ENCODE measurements at places on chromosomes 6 and 20.

DNA sequence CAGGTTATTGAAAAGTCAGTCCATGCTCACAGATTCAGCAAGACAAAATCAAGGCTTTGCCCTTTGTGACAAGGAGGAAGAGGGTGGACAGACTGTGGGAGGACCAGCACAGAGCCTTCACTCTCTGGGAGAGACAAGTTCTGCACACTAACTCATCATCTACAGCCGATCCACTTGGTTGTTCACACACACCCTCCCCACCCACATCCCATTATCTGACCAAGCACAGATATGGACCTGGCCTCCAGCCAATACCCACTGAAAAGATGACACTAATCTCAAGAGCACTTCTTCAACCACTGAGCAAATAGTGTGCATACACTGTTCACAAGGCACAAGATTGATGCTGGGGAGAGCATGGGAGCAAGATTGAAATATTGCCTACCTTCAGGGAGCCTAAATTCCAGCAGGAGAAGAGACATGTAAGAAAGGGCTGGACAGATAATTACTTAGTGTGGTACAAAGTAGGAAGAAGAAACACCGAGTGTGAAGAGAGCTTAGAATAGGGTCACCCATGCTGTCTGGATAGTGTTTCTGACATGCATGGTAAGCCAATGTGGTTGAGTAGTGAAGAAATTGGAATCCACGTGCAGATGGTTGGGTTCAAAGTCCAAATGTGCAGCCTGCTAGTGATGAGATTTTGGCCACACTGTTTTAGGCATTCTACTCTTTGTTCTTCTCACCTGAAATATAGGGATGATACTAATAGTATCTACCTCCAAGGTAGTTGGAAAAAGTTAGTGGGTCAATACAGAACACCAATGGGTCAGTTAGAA, 21.7 kb upstream of the IL17A start:
- no peak for DNase-seq

- DNase-seq = no peak
These were observed 1.8 kb upstream of the FASTKD5 start for GRCh38 chr20:3161316-3162079.

GRCh38 chr6:19869464-19869863, 32.3 kb downstream of the ID4 start:
- DNase-seq = no peak

DNA sequence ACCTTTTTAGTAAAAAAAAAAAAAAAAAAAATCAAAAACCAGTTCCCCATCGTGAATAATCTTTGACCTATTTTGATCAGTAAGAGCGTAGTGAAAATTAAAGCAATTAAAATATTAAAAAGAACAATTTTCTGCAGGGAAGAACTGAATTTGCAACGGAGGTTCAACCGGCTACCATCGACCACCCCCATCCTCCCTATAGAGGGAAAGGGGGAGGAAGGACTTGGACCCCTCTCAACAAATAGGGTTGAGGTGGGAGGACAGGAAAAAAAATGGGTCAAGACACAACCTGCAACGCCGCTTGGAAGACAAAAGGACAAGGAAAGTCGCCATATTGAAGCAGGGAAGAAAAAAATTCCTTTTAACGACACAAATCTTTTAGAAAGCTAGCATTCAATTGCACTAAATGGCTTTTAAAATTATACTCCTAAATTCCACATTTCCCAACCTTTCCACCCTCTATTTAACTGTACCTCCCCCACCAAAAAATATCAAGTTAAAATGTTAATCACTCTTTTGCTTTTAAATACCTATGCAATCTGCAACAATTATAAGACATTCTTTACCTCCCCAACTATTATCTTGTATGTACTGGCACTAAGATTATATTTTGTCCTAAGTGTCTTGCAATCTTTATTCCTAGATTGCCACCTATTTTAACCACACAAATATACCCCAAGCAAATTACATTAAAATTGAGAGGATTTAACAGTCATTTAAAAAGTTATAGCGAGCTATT, 1.7 kb downstream of the PPP1R10 start:
- DNase-seq = no peak

GRCh38 chr6:7692453-7692784, 33.5 kb upstream of the BMP6 start:
- no peak for DNase-seq

DNA sequence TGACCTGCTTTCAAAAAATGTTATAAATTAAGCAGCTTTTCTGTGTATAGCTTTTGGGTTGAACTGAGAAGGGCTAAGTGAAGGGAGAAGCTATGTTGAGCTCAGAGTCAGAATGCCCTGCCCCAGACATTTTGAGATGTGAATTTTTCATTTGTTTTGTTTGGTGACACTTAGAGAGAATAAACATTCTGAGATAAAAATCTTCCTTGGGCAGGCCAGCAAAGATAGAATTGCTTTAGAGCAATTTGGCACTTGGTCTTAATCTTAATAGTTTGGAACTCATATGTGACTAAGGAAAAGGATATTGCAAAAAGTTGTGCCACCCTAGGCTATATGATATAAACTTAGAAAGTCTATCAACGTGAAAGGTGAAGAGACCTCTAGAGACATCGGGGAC, 30.2 kb downstream of the MYB start:
- no peak for DNase-seq

DNA sequence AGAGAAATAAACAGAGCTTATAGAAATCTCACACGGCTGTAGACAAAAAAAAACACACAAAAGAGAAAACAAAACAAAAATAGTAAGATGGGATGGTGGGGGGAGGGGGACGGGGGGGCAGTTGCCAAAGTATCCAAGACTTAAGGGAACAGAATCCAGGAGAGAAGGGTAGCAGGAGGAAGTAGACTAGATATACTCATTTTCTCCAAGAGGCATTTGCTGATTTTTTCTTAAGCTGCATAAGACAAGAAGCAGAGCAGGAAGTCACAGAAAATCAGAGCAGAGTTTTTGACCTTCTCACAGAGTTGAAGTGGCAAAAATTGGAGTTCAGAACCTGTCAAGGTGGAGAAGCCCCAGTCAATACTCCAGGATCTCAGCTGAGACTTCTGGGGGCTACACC, 237.7 kb downstream of the HIVEP2 start:
- no peak for DNase-seq

DNA sequence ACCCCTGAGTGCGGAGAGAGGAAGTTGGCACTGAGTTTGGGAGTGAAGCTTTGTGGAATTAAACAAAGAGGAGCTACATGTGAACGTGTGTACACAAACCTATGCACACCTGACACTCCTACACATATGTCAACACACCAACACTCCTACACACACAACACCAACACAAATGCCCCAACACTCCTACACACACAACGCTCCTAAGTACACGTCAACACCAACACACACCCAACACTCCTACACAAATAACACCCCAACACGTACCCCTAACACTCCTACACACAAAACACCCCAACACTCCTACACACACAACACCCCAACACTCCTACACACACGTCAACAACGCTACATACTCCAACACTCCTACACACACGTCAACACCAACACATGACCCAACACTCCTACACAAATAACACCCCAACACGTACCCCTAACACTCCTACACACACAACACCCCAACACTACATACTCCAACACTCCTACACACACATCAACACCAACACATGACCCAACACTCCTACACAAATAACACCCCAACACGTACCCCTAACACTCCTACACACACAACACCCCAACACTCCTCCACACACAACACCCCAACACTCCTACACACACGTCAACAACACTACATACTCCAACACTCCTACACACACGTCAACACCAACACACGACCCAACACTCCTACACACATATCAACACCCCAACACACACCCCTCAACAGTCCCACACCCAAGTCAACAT, 40.1 kb upstream of the ZBP1 start:
- no peak for DNase-seq

- DNase-seq = no peak
These were observed 301.9 kb upstream of the SUPT3H start for GRCh38 chr6:45679631-45680030.

DNA sequence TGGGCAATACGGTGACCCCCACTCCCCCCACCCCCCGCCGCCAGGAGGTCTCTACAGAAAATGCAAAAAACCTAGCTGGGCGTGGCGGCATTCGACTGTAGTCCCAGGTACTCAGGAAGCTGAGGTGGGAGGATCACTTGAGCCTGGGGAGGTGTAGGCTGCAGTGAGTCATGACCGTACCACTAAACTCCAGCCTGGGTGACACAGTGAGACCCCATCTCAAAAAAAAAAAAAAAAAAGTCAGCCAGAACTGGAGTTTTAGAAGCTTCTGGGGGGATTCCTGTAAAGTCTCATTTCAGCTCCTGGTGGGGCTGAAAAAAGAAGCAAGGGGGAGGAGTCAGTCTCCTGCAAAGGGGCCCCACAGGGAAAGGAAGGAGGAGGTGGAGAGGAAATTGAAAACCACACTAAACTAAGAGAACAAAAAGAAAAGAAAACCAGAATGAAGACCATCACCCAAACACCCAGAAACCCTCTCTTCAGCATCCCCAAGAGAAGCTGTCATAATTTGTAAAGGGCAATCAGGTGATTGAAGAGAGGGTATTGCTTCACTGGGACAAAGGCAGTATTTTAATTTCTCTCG, 50.4 kb downstream of the NOL4L start:
- DNase-seq = no peak

DNA sequence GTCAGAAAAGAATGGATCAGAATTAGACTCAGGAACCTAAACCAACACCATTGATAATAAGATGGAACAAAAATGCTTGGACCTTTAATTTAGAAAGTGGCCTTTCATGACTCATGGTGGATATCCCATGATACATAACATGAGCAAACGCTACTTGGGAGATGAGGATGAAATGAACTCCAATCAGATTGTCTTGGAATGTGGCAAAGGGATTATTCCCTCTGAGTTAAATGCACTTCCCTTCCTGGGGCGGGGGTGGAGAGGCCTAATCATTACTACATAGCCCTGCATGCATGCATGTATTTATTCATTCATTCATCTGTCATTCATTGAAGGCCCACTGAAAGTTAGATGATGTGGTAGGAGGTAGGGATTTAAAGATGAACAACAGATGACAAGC, 174.0 kb downstream of the AIG1 start:
- DNase-seq = no peak

- DNase-seq = no peak
These were observed 1.0 kb downstream of the IGF2R start for GRCh38 chr6:159969921-159970320.

- DNase-seq = no peak
These were observed 217.5 kb downstream of the GJA1 start for GRCh38 chr6:121652726-121653623.

GRCh38 chr6:46899659-46900058, 22.1 kb downstream of the ADGRF5 start:
- DNase-seq = no peak

DNA sequence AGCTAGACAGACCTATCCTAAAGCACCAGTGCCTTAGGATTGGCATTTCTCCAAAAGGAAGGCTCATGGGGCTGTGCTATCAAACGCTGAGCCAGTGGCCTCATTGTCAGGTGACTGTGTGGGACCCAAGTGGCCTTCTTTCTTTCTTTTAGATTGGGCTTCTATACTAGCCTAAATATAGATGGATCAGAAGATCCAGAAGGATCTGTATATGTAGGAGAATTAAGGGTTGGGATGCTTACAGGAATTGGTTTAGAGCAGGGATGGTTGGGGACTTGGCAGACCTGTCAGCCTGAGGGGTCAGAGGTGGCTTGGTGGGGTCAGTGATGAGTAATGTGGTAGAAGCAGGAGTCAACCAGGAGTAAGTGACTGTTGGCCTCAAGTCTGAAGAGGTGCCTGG, 14.8 kb downstream of the ABT1 start:
- no peak for DNase-seq

GRCh38 chr20:24875078-24875477, 74.0 kb upstream of the CST7 start:
- DNase-seq = no peak

GRCh38 chr6:163369141-163369540, 45.4 kb upstream of the QKI start:
- no peak for DNase-seq

DNA sequence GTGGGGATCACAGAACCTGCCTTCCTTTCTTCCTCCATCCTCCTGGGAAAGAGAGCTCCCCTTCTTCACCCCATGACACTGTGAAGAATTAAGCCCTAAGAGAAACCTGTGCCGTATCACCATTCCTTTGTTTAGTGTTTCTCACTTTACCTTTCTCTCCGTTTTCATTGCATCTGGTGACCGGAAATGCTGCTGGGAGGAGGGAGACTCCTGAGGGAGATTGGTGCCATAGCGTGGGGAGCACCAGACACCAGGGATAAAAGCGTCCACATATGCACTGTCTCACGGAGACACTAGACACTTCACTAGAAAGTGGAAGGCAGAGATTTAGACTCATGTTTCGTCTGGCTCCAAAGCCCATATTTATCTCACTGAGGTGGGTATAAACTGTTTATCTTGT, 15.5 kb upstream of the ULBP3 start:
- no peak for DNase-seq

DNA sequence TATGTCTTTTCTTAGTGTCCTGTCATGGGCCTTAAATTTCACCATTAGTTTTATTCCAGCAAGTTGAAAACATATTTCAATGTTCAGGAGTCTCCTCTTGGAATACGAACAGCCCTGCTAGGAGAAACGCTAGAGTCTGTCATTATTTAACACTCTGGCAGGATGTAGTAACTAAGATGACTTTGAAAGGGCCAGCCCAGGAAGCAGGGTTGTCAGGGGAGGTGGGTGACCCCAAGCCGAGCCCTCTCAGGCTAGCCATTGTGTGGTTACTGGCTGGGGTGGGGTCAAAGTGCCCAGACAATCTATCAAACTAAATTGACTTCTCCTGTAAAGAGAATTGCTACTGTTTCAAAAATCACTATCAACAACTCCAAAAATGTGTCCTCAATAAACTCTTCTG, 67.8 kb downstream of the LY86 start:
- no peak for DNase-seq

DNA sequence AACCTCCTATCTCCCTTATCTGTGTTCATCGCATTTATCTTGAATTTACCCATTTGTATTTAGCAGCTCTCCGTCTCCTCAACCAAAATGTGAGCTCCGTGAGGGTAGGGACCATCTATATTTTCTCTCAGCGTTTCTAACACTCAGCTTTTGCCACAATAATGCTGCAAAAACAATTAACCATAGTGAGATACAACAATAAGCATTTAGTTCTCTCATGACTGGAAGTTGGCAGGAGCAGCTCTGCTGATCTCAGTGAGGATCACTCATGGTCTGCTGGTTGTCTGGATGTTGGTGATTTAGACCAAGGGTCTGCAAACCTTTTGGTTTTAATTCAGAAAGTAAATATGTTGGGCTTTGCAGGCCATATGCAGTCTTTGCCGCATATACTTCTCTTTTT, 394.8 kb upstream of the RNF217 start:
- DNase-seq = no peak

GRCh38 chr6:47075168-47075567, 33.0 kb upstream of the ADGRF1 start:
- no peak for DNase-seq

DNA sequence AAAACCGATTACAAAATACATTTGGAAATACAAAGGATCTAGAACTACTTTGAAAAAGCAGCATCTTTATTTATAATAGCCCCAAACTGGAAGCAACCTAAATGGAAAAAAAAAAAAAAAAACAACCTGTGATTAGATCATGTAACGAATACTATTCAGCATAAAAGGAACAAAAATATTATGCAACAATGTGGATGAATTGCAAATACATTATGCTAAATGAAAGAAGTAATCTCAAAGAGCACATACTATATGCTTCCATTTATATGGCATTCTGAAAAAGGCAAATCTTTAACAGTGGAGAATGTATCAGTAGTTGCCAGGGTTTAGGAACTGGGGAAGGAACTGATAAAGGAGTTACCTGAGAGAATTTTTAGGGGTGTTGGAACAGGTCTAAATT, 28.9 kb downstream of the IRAK1BP1 start:
- DNase-seq = no peak

- DNase-seq = no peak
These were observed 23.5 kb downstream of the ILRUN start for GRCh38 chr6:34673064-34673463.

GRCh38 chr20:19929481-19930145, 87.5 kb upstream of the NAA20 start:
- no peak for DNase-seq
